PC-3 (cell line): ENCODE measurements at places on chromosomes 3 and 15. TPM values are rescaled to one million over a fixed set of nuclear protein-coding genes. Genes with fewer than 3 reads are reported as not detected.

Gene PLCH1
- 4.1 and 4.5 TPM in 2 replicates for total RNA-seq

DNA sequence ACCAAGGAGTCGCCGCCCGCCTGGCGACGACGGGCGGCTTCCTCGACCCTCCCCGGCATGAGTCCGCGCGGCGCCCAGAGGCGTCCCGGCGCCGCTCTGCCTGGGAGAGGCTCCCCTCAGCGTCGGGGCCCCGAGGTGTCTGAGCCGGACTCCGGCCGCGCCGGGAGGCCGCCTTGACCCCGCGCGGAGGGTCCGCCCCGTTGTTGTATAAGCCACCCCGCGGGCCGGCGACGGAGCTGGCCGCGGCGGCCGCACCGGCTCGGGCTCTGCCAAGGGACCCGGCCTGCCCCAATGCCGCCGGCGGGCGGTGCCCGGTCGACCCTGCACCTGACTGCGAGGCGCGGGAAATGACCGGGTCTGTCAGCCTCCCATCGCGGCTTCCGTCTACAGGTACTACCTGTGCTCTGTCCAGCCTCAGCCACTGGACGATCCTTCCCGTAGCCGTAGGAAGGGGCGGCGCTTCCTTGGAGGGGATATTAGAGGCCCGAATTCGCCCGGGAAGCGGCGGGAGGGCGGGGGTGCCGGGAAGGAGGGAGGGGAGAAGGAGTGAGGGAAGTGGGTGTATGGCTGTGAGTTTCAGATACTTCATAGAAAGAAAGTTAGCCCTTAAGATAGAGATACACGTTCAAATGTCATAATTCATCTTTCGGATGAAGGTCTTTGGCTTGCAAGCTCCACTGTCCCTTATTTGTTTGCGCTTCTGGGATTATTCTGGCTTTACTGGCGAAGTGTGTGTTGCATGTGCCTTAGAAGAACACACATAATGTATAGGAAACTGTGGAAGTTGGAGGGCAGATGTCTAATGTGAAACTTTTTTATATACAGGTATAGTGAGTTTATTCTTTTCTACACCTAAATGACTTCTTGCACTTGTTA is 620 bp downstream of the ABHD5 start:
- H3K36me3 ChIP-seq: no peaks in the 10 kb centered on the region
- H3K4me3 ChIP-seq: peak overlapping the region; percentile 86
- DNase-seq: peak; percentile 86
- H3K4me1 ChIP-seq: peaks cover 39% of the 10 kb centered on the region
- no peaks in the 10 kb centered on the region for H3K27me3 ChIP-seq
- H3K27ac ChIP-seq: peak overlapping the region; percentile 40

DNA sequence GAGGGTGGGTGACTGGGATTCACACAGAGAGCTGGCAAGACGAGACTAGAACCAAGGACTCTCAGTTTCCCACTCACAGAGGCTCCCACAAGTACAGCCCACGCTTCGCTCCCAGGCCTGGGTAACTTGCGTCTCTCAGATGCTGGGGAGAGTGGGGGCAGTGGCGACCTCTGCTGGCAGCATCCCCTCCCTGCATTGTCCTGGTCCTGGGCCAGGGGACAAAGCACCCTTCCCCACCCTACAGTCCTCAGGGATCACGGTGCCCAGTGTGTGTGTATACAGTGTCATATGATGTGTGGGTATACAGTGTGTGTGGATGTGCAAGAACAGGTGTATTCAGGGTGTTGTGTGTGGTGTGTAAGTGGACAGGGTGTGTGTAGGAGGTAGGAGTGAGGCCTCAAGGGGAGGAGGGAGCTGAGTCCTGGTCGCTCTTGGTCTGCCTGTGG is 12.8 kb downstream of the VILL start:
- peaks cover 33% of the 10 kb centered on the region for H3K4me1 ChIP-seq
- DNase-seq: peak; percentile 52
- no peak overlapping the region for H3K4me3 ChIP-seq
- no peak overlapping the region; the same call in 1 of the 2 replicates for H3K27ac ChIP-seq
- no peaks in the 10 kb centered on the region for H3K27me3 ChIP-seq

- peak overlapping the region; percentile 12; the same call in 1 of the 2 replicates for H3K27ac ChIP-seq
- H3K27me3 ChIP-seq: no peaks in the 10 kb centered on the region
- peak overlapping the region; percentile 96 for H3K4me3 ChIP-seq
- peaks cover 16% of the 10 kb centered on the region; the same call in 1 of the 2 replicates for H3K36me3 ChIP-seq
- DNase-seq: peak; percentile 75
These were observed 1.4 kb downstream of the ETV5 start for GRCh38 chr3:186107215-186108105.

Gene HRG
- not detected in 2 replicates for total RNA-seq

Gene KLHDC8B
- 24.3 and 34.4 TPM in 2 replicates for total RNA-seq

Gene TMEM212
- not detected in 2 replicates for total RNA-seq

DNA sequence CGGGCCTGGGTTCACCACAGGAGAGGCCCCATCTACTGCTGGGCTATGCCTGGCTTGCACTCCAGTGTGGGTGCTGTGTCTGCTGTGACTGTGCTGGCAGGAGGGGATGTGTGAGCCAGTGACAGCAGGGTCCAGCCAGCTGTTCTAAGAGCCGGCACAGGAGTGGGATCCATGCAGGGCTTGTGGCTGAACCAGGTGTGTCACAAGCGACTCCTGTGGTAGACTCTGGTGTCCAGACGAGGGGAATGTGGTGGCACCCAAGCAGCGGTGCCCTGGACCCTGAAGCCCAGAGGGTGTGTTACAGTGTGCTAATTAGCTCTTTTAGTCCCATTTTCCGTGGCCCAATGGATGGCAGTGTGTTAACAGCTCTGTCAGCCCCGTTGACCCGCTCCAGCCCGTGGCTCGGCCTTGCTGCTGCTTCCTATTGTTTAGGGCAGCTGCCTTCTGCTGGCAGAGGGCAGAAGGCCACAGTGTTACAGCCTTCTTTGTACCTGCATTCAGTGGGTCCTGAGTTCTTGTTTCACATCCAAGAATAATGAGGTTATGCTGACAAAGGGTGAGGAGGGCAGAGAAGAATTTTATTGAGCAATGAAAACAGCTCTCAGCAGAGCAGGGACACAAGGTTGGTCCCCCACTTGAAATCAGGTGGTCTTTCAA is 78.5 kb upstream of the RNU6-1 start:
- DNase-seq: no peak
- H3K36me3 ChIP-seq: no peaks in the 10 kb centered on the region
- no peaks in the 10 kb centered on the region for H3K27me3 ChIP-seq
- peaks cover 28% of the 10 kb centered on the region for H3K4me1 ChIP-seq
- no peak overlapping the region for H3K4me3 ChIP-seq
- no peak overlapping the region for H3K27ac ChIP-seq

GRCh38 chr3:140995881-140996280 is 54.2 kb downstream of the SLC25A36 start:
- no peak overlapping the region for H3K27ac ChIP-seq
- H3K36me3 ChIP-seq: no peaks in the 10 kb centered on the region
- no peak for DNase-seq
- H3K27me3 ChIP-seq: no peaks in the 10 kb centered on the region
- H3K4me3 ChIP-seq: no peak overlapping the region

Gene DPPA2
- total RNA-seq: not detected in 2 replicates

Gene FOXB1
- total RNA-seq: not detected in 2 replicates

Gene SPINK8
- not detected in 2 replicates for total RNA-seq

Gene MYO5C
- 16.7 and 17.7 TPM in 2 replicates for total RNA-seq

Gene CNBP
- 220 and 267 TPM in 2 replicates for total RNA-seq

DNA sequence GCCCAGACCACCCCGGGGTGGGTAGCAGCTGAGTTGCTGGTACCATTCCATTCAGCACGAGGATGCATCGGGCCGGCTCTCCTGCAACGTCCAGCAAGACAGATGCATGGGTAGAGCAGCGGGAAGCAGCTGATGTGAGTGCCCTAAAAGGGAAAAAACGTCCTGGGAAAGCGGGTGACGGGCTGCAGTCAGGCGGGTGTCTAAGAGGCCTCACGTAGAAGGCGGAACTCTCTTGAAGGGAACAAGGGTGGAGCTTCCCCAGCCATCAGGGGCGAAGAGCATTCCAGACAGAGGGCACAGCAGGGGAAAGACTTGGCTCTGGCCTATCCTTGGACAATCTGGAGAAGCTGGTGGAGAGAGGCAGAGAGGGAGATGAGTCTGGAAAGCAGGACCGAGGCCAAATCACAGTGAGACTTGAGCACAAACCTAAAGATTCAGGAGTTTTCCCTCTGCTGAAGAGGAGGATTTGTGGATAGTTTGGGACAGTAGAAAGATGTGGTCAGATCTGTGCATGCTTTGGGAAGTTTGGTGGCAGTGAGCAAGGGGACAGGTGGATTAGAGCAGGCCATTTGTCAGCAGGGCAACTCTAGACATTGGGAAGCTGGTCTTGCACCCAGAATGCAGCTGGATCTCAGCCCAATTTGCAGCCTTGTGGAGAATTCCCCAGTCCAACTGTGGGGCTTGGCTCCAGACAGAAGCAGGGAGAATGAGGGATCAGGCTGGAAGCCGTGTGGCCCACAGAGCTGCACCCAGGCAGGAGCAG is 70.7 kb downstream of the SEMA5B start:
- H3K36me3 ChIP-seq: no peaks in the 10 kb centered on the region
- H3K27me3 ChIP-seq: peaks cover 45% of the 10 kb centered on the region
- no peak overlapping the region for H3K4me3 ChIP-seq
- H3K4me1 ChIP-seq: peaks cover 7% of the 10 kb centered on the region
- DNase-seq: no peak

DNA sequence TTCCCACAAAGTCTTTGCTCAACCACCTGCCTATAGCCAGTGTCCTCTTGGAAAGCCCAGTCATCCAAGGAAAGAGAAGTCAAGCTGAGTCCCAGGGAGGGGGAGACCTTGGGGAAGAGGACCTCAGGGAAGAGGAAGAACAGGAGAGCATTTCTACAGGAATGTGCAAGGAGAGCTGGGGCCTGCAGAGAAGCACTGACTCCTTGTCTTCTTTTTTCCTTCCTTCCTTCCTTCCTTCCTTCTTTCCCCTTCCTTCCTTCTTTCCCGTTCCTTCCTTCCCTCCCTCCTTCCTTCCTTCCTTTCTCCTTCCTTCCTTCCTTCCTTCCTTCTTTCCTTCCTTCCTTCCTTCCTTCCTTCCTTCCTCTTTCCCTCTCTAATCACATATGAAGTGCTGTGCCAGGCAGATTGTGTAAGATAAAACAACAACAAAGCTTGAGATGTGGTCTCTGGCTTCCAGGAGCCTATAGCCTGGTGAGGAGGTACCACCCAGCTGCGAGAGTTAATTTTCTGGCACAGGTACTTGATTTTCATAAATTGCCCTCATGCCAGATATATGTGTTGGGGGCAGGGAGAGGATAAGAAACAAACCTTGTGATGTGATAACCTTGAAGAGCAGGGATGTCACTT is 70.0 kb downstream of the NOX5 start:
- H3K4me3 ChIP-seq: no peak overlapping the region
- DNase-seq: no peak
- no peaks in the 10 kb centered on the region for H3K36me3 ChIP-seq
- H3K27ac ChIP-seq: no peak overlapping the region

Gene VGLL3
- 1.3 and 1.8 TPM in 2 replicates for total RNA-seq

Gene ADGRG7
- not detected in 2 replicates for total RNA-seq

GRCh38 chr15:86735247-86736040 is 655.8 kb downstream of the AGBL1 start:
- H3K27ac ChIP-seq: no peak overlapping the region
- no peaks in the 10 kb centered on the region for H3K36me3 ChIP-seq

DNA sequence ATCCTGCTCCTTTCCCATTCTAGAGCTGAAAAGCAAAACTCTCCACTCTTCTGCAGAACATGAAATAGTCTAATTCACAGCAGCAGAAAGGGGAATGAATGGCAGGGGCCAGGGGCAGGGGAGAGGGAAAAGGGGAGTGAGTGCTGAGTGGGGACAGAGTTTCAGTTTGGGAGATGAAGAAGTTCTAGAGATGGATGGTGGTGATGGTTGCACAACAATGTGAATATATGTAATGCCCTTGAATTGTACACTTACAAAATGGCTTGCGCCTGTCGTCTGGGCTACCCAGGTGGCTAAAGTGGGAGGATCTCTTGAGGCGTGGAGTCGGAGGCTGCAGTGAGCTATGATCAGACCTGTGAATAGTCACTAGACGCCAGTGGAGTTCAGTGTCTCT is 78.5 kb upstream of the MEF2A start:
- H3K27me3 ChIP-seq: no peaks in the 10 kb centered on the region
- H3K4me1 ChIP-seq: peaks cover 14% of the 10 kb centered on the region
- H3K27ac ChIP-seq: peak overlapping the region; percentile 40; the same call in 1 of the 2 replicates
- H3K36me3 ChIP-seq: no peaks in the 10 kb centered on the region
- DNase-seq: no peak

Gene SIDT1
- total RNA-seq: 14.1 and 18.4 TPM in 2 replicates

- peaks cover 68% of the 10 kb centered on the region for H3K27me3 ChIP-seq
- H3K4me1 ChIP-seq: no peaks in the 10 kb centered on the region
- H3K36me3 ChIP-seq: no peaks in the 10 kb centered on the region
- DNase-seq: no peak
These were observed 49.8 kb upstream of the RGMA start for GRCh38 chr15:93138681-93139250.

GRCh38 chr3:26713091-26713490 is 90.5 kb downstream of the LRRC3B start:
- H3K27me3 ChIP-seq: no peaks in the 10 kb centered on the region
- no peaks in the 10 kb centered on the region for H3K4me1 ChIP-seq
- H3K36me3 ChIP-seq: no peaks in the 10 kb centered on the region
- no peak overlapping the region for H3K4me3 ChIP-seq

GRCh38 chr15:65559941-65560340 is 29.7 kb downstream of the HACD3 start:
- H3K4me3 ChIP-seq: no peak overlapping the region
- H3K27me3 ChIP-seq: no peaks in the 10 kb centered on the region
- H3K27ac ChIP-seq: no peak overlapping the region
- H3K36me3 ChIP-seq: peaks cover 15% of the 10 kb centered on the region
- H3K4me1 ChIP-seq: no peaks in the 10 kb centered on the region

Gene THBS1
- 305 and 374 TPM in 2 replicates for total RNA-seq

GRCh38 chr15:84859144-84859543 is 25.3 kb upstream of the SLC28A1 start:
- H3K27me3 ChIP-seq: no peaks in the 10 kb centered on the region
- H3K4me3 ChIP-seq: peak overlapping the region; percentile 26; the same call in 1 of the 2 replicates
- peak overlapping the region; percentile 89 for H3K27ac ChIP-seq
- DNase-seq: peak; percentile 98
- peaks cover 47% of the 10 kb centered on the region for H3K4me1 ChIP-seq

- no peaks in the 10 kb centered on the region for H3K27me3 ChIP-seq
- H3K27ac ChIP-seq: no peak overlapping the region
- H3K36me3 ChIP-seq: peaks cover 34% of the 10 kb centered on the region
- H3K4me1 ChIP-seq: no peaks in the 10 kb centered on the region
- no peak for DNase-seq
- no peak overlapping the region for H3K4me3 ChIP-seq
These were observed 25.0 kb upstream of the TEX264 start for GRCh38 chr3:51646091-51646490.
